ENCODE measurements at places on chromosomes 12 and 14.

- no peak for DNase-seq
These were observed 29.2 kb downstream of the GALNT16 start for GRCh38 chr14:69288956-69289705.

- DNase-seq: peak; percentile 57
These were observed 13.5 kb downstream of the CPSF2 start for GRCh38 chr14:92135269-92135668.

GRCh38 chr14:56580221-56580711, 668 bp downstream of the TMEM260 start:
- DNase-seq: peak; percentile 10

DNA sequence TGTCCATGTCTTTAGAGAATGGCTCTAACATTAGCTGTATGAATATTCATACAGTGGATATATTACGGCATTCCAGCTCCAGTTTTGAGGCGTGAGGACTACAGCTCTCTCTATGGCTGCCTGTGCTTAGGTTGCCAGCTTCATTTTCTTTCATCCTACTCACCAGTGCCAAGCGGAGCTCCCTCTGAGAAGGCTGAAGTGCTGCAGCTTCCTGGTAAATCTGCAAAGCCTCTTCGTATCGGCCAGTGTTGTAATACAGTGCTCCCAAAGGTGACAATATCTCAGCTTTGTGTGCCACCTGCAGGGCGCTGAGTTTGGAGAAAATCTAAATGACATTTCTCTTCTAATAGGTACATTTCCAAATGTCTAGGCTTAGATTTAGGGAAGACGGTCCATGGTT, 19.8 kb upstream of the OVCH1 start:
- DNase-seq: no peak

- no peak for DNase-seq
These were observed 176.6 kb downstream of the TRHDE start for GRCh38 chr12:72448805-72449204.

DNA sequence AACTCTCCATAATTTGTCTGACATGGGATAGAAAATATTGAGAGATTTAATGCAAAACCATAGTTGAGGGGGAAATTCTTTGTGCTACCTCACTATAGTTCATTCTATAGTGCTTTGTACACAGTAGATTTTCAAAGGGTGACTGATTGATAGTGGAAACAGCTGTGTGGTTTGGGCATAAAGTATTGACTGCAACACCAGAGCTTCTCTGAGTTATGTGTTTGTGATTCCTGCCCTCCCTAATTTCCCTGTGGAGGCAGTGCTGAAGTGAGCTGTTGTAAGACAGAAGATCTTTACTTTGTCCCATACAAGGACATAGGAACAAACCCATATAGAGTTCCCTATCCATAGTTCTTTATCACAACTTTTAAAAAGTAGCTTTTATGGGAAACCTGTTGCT, 47.1 kb downstream of the PTPRQ start:
- DNase-seq: no peak

GRCh38 chr12:123900871-123901376, 71.7 kb downstream of the CCDC92 start:
- peak; percentile 61 for DNase-seq

GRCh38 chr12:100404769-100405407, 48.0 kb downstream of the SLC17A8 start:
- DNase-seq: peak; percentile 41

- no peak for DNase-seq
These were observed 193.5 kb upstream of the EEA1 start for GRCh38 chr12:93122569-93123091.

DNA sequence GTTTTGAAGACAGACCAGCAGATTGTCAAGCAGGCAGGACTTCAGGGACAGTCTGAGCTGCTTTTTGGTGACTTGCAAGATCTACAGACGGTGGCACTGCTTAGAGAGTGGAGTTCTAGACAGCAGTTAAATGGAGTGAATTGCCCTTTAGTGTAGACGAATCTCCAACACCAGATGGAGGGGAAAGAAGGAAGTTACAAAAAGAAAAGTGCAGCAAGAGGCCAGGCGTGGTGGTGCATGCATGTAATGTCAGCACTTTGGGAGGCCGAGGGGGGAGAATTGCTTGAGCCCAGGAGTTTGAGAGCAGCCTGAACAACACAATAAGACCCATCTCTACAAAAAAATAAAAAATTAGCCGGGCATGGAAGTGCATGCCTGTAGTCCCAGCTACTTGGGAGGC, 8.4 kb upstream of the HHIPL1 start:
- DNase-seq: no peak

DNA sequence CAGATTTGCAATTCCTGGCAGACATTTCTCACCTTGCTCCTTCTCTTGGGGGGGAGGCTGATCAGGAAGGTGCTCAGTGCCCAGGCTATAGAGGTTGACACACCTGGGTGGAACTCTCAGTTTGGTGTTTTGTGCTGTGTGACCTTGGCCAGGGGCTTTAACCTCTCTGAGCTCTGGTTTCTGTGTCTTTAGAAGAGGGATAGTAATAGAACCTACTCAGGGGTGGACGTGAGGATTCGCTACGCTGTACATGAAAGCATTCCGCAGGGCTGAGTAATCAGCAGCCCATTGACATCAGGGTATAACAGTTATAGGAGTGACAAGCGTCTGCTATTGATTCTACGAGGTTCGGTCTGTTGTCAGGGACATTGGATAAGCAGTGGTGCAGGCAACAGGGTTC, 98.1 kb downstream of the PHETA1 start:
- no peak for DNase-seq

DNA sequence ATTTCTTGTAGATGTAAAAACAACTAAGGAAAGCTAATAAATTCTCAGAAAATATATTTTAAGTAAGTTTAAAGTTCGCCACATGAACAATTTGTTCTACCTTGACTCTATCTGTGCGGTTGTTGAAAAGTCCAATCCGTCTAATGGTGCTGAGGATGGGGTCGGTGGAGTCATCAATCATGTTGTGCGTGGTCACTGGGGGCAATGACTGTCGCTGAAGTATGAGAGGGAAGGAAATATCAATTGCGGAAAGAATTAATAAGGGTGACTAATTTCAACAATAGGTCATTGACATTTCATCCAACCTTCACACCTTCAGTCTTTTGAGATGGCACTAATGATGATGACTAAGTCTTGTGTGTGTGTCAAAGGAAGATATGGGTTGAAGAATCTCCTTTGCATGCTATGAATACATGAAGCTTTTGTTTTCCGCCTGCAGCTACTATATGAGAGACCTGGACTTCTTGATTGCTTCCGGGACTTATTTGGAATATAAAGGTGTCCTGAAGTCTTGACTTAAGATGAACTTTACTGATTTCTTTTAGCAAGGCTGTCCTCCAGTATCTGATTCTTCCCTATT, 32.1 kb downstream of the SPX start:
- DNase-seq: no peak

DNA sequence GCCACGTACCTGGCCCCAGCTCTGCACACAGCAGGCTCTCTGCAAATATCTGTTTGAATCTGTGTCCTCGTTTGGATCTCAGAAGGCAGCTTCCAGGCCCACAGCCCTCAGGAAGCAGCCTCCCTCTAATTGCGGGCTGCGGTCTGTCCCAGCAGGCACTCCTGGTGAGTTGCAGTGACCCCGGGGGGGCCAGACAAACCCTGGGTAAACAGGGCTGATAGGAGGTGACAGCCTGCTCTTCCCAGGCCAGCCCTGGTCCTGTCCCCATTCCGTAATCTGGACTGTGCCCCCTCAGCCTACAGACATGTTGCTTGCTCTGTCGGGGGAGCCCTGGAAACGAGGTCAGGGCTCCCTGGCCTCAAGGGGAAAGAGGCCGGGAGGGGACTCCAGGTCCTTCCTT, 2.0 kb downstream of the FOXN4 start:
- no peak for DNase-seq

DNA sequence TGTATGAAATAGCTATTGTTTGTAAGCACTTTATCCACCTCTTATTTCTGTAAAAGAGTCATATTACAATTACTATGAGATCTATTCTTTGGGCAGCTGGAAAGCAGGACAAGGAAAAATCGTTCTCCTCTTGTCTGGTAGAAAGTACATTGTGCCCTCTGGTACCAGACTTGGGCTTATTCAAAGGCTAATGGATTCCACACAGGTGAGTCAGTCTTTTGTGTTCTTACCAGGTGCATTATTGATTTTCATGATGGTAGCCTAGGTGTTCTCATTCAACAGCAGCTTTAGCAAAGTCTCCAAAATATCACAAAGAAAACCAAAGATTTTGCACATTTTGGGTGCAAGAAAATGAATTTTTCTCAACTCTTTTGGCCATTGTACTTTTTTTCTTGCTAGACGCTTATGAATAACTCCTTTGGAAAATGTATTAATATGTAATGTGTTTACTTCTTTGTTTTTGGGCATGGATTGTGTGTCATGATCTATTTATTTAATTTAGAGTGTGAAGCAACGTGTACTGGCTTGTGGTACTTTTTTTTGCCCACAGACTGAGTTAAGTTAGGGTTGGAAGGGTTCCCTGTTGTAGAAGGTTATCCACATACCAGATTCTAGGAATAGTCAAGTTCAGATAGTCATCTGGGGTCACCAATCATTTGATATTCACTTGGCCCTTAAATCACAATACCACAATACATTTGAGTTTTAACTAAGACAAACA, 26.2 kb downstream of the MNAT1 start:
- DNase-seq: no peak

DNA sequence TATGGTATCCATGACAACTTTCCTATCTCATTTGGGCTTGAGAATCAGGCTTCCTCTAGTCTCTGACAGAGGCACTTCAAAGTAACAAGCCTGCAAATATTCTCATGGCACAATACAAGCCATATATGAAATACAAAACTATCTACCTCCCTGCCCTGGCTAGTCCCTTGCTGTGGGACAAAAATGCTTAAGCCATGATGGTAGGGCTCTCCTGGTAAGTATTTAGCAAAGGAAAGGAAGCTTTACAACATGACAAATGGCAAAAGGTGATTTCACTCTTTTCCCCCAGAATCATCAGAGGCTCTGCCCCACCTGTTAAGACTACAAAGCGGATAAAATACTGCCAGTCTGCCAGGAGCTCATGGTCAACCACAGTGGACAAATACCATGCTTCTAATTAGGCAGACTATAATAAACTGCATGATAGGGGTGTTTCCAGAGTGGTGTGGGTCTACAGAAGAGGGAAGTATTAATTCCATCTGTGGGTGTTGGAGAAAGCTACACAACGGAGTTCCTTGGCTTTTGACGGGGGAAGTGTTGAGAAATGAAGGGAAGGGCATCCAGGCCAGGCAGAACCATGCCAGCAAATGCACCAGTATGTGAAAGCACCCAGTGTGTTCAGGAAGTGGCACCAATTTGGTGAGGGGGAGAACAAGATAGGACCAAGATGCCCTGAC, 92.9 kb downstream of the SPTSSA start:
- DNase-seq: peak; percentile 78

DNA sequence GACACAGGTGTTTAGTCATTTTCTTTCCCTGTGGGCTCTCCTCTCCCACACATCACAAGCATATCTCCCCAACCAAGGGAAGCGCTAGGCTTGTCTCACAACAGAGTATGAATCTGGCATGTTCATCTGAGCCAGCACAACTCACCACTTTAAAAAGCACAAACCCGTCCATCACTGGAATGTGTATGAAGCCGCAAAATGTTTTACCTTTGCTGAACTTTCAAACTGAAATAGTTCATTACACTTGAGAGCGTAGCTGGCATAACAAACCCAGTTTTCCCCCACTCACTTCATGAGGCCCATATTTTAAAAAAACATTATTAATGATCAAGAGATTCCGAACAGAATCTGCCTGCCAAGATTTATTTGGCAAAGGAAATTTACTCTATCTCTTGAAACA, 15.8 kb downstream of the NID2 start:
- no peak for DNase-seq

DNA sequence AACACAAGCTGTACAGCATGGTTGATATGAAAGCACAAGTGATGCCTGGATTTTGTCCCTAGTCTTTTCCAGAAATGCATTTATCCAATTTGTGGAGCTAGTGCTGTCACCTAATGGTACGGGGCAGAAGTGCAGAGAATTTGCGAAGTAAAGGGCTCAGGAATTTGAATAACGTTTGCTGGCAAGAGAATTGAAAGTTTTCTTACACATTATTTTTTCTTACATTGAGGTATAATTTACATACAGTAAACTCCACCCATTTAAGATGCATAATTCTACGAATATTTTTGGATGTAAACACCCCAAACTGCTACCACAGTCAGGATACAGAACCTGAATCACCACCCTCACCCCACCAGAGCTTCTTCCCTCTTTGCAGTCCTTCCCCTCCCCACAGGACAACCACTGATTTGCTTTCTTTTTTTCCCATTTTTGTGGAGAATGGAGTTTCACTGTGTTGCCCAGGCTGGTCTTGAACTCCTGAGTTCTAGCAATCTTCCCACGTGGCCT, 3.5 kb downstream of the AICDA start:
- peak; percentile 63 for DNase-seq

DNA sequence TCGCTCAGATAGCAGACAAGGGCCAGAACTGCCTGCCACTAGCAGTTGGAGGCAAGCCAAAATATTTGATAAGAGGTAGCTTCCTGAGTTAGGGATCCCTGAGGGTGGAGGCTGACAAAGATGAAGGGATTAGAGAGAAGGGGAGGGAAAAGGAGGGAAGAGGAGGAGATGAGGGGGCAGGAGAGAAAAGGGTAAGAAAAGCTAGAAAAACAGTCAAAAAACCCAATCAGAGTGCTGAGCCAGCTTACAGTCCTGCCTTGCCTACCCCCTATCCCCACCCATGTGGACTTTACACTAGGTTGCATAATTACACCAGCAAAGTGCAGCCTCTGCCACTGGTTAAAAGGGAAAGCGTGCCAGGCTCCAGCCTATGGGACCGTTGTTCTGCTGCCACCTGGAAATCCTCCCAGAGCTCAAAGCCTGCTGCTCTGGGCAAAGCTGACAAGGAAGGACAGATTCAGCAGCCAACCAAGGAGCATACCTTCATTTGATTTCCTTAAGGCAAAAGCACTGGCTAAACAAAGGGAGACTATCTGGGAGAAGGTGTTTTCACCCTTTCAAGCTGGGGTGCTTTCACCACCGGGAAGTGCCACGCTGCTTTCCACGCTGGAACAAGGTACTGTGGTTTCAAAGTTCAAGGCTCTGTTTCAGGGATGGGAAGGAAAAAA, 3.8 kb upstream of the NUMB start:
- DNase-seq: peak; percentile 73

GRCh38 chr12:115375186-115375991, 691.4 kb upstream of the TBX3 start:
- DNase-seq: no peak

- DNase-seq: peak; percentile 38
These were observed 597 bp downstream of the SOAT2 start for GRCh38 chr12:53103860-53104305.

Data from inflammatory macrophage (primary cell).